ENCODE measurements at places on chromosomes 2 and 18.

GRCh38 chr2:24016853-24017703 lies 7.2 kb downstream of the MFSD2B start:
- DNase-seq, result no peak

DNA sequence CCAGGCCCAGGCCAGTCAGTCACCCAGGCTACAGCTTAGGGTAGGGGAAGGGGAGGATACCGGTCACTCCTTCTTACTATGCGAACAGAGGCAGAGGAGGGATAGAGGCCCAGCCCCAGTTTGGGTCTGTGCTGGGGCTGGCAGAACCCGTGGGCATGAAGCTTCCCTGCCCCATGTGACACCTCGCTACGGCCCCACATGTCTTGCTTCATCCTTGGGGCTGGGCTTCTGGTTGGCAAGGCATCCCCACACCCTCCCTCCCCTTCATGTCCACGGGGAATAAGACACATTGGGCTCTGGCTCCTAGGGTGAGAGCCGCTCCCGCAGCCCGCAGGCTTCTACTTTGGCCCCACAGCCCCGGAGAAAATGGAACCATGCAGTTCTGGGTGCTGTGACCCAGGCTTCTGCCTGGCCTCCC lies 32.4 kb downstream of the HS1BP3 start:
- DNase-seq, result peak; percentile 82

DNA sequence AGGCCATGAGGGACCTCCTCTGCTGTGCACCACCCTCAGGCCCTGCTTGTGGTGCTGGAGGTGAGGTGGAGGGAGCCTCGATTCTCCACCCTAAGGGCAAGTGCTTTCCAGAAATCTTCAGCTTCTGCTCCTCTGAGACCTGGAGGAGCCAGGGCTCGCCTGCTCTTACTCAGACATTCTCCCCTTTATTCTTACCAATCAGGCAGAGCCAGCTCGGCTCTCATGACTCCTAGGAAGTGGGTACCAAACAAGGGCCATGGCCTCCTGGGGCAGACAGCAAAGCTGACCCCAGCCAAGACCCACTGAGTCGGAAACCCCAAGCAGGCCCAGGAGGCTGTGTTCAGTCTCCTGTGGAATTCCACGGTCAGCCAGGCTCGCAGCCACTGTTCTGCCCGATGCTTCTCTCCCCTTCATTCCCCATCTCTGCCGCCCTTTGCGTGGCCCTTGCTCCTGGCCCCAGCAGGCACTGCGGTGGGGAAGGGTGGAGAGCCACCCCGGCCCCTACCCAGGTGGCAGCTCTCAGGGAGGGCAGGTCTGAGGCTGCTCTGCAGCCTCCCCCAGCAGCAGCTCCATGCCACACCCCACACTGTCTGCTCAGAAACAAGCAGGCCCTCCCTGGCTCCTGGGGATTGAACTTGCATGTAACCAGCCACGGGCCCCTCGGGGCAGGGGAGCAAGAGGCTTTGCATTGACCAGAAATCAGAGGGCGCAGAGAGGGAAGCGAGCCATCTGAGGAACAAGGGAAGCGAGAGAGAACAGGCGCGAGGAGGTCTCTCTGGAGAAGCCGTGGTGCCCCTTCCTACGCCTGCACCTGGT lies 24.0 kb downstream of the HS1BP3 start:
- DNase-seq, result peak; percentile 13

DNA sequence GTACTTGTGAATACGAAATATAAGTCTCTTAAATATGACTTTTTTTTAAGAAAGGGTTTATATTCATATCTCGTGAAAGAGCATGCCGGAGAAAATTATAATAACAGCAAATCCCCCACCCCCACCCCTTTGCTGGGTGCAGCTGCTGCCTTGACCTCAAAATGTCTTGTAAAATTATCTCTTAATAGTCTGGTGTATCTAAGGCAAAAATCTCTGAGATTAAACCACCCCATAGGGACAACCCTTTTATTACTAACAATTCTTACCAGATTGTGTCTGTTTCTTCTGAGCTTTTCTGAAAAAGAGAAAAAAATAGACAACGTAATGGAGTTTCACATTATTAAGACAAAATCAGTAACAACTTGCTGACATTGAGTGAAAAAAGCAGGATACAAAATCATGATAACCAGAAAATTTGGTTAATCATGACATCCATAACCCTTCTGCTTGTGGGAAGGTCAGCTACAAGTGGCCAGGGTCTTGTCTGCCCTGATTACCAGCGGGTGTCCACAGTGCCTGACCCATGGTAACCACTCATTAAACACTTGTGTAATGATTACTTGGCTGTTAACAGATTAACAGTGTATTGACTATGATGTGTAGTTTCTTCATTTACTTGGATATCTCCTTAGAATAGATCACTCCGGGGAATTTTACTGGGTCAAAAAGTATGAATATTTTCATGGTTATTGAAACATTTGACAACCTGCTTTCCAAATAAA lies 1.5 kb downstream of the STRADB start:
- DNase-seq, result no peak

- no peak for DNase-seq
Measured at GRCh38 chr2:222903234-222904220, 42.7 kb downstream of the ACSL3 start.

DNA sequence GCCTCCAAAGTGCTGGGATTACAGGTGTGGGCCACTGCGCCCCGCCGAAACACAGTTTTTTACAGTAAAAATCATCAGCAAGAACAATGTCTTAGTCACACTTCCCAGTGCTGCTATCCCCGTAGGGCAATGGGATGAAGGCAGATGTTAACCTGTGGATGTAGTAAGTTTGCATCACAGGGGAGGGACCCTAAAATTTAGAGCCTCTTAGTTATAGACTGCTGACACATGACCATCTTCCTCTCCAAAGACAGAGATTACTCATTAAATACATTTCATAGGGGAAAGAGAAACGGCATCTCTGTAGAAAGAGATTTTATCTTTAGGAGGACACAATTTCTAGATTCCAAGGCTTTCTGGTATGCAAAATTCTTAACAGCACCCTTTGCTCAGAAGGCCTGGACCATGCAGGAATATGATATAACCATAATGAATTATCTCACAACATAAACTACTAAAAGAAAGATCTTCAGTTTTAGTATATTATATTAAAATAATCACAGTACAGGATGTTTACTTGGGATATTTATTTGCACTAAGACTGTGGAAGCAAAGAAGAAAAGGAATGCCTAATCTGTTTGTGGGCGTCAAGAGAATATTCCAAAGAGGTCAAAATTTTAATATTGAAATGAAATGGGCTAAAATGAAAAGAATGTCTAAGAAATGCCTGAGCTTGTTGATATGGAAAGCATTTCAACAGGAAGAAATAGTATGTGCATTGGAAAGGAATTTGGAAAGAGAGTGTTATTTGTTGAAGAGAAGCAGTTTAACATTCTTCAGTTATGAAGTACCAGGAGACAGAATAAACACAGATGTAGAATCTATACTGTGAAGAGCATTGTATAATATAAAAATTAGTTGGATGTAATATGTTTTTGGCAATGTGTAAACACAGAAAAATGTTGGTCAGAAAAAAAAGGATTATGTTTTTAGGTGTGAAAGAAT lies 1228.3 kb upstream of the CHAC2 start:
- no peak for DNase-seq

DNA sequence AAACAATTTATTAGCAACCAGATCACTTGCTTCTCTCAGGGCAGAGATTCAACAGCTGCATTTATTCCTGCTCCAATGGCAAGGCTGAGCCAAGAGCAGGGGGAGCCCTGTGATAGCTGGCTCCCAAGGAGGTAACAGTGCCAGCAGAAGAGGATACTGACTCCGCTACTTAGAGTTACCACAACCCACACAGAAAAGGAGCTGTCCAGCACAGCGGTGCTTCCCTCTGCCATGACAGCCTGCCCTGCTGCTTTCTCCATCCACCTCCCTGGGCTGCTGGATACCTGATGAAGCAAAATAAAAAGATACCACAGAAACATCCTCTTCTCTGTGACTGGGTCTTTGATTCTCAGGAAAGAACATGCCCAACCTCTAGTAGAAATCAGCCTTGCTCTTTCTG lies 467.2 kb downstream of the LRRTM4 start:
- DNase-seq, result peak; percentile 49

DNA sequence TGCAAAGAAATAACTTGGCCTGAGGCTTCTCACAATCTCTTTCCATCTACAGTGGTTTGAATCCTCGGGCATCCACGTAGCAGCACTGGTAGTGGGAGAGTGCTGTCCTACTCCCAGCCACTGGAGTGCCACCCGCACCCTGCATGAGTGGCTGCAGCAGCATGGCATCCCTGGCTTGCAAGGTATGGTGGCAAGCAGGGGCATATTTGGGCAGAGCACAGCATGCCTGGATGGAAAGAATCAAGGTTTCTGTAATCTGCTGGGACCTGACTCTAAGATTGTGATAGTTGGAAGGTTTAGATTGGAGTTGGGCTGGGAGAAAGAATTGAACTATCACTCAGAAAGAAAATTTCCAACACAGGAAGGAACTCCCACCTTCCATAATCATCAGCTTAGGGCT lies 4.0 kb downstream of the CAD start:
- no peak for DNase-seq

GRCh38 chr2:132875193-132875592 lies 205.2 kb upstream of the LYPD1 start:
- no peak for DNase-seq

DNA sequence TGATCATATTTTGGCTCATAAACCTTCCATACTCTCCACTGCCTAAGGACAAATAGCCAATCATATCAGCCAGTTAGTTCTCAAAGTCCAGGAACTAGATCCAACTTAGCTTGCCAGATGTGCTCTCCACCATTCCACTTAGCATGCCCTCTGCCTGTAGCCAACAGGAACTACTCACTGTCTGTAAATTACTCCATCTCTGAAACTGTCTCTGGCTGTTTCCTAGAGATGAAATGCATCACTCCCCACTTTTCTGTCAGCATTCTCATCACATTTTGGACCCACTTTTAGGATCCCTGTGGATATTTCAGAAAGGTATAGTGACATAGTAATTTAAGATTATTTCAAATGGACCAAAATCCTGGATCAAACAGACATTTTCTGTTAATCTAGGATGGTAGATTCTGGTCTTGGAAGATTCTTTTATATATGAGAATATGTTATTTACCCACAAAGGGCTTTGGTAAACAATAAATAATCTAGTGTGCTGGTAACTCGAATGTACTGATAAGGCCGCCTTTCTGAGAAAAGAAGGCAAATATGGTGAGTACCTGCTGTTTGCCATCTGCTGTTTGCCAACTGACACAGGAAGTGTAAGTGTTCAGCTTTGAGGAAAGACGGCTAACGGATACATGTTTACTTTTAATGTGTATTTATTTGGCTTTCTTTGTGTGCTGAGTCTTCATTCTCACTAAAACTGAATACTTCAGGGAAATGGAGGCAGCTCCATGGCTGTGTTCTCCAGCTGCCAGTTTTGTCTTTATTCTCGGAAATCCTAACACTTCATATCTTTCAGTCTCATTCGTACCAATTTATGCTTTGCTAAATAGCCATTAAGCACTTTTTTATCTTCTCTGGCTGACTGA lies 79.5 kb downstream of the EVA1A start:
- no peak for DNase-seq

- DNase-seq, result no peak
Measured at GRCh38 chr18:9719421-9719981, 11.4 kb downstream of the RAB31 start.

DNA sequence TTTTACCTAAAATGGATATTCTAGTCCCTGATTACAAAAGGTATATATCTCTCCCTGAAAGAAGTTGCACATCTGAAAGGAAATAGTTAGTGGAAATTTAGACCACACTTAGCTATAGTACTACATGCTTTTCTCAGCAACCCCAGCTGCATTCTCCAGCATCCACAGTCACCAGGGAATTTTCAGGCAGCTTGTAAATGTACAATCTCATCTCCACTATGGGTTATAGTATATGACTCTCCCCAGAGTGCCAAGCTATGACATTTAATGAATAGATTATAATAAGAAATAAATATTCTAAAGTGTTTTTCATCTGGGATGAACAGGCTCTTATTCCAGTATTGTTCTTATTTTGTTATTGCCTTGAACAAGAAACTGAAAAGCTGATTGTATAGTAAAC lies 197.6 kb upstream of the HNRNPA3 start:
- DNase-seq, result no peak

Measured in psoas muscle (tissue), 8 donors.